ENCODE measurements at places on chromosomes 7 and 10.

GRCh38 chr10:114258274-114258840 is 19.3 kb downstream of the VWA2 start:
- DNase-seq: no peak

DNA sequence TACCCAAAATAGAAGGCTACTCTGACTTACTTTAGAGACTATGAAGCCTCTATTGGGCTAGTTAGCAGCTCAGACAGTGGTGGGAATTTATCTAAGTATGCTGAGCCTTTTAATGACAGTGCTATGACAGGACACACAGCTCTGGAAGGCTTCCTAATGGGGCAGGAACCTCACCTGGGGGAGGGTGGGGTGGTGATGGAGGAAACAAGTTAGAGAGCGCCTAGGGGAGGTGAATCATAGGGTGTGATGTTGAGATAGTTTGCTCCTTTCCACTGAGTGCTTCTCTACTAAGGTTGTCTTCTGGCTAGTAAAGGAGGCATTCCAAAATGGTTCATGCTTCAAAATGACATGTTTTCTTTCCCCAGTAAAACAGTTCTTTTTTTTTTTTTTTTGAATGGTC is 42.1 kb downstream of the PPP1R9A start:
- peak; percentile 42 for DNase-seq

DNA sequence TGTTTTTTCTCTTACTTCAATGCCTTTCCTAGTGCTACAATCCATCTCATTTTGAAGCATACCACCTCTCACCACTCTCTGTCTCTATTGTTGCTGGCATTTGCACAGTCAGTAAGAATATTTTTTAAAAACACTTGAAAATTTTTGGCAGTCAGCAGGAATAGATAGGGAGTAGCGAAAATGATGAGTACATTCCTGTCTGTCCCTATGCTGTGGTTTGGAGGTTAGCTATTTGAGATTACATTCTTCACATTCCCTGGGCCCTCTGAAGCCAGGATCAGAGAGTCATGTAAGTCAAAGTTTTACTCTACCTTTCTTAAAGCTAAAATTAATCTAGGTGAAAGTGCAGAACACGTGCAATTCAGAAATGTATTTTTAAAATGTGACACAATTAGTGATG is 53.0 kb upstream of the MAGI2 start:
- peak; percentile 91 for DNase-seq

DNA sequence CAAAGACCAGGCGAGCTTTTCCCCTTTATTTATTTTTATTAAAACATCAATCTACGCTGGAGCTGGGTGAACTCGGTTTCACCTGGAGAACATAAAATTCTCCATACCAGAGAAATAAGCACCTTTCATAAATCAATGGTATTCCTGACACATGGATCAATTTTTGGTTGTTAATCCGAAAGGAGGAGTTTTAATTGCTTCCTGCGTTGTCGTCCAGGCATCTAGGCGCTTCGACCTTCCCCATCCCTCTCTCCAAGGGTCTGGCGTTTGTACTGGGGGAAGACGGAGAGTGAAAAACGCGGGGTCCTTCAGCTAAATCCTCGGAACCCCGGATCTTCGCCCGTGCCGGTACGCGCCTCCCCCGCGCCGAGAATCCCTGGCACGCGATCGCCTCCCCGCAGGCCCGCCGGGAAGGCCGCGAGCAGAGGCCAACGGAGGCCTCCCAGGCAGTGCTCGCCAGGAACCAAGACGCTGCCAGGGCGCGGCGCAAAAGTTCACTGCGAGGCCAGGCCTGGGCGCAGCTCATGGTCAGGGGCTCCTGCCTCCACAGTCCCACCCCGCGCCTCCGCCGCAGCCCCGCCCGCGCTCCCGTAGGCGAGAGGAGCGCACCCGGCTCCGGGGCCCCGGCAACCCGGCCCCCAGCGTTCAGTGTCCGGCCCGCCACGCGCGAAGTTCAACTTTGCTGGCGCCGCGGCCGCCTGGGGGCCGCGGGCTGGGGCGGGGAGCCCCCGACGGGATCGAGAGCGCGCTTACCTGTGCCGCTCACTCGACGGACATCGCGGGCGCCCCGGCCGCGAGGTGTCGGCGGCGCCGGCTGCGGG is 8.3 kb upstream of the EBF3 start:
- DNase-seq: no peak

GRCh38 chr7:71477441-71477840 is 345.5 kb downstream of the GALNT17 start:
- DNase-seq: no peak

- DNase-seq: no peak
These were observed 325.7 kb downstream of the GATA3 start for GRCh38 chr10:8379906-8380832.
